Stimulated activated CD8-positive, alpha-beta memory T cell treated with anti-CD3 and anti-CD28 coated beads, Interleukin-7, amount 100 ng/mL, for 1 hour (primary cell): ENCODE measurements at places on chromosomes 11 and 22.

DNA sequence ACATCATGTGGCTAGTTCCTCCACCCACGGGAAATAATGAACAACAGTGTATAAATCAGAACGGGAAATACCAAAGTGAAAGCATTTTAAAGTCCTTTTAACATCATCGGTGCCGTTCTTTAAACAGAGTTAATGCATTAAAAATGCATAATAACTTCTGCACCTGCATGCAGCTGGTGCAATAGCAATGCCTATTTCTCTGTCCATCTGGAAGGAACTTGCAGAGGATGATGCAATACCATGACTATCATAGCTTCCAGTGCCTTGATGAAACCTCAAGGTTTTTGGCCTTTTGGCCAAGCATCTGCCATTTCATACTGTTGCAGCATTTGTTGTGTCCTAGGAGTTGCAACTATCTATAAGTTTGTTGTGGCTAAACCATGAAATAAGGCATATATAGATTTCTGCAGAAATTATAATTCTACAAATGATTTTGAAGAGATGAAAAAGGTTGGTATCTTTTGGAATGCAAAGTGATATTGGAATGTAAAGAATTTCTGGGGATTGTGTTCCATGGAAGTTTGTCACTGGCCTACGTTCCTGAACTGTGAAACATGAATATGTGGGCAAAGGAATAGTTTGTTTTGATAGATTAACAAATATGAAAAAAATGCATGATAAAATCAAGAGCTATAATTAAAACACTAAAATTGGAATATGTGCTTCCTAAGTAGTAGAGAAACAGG is 9.8 kb upstream of the EIF3F start:
- no peak for DNase-seq

DNA sequence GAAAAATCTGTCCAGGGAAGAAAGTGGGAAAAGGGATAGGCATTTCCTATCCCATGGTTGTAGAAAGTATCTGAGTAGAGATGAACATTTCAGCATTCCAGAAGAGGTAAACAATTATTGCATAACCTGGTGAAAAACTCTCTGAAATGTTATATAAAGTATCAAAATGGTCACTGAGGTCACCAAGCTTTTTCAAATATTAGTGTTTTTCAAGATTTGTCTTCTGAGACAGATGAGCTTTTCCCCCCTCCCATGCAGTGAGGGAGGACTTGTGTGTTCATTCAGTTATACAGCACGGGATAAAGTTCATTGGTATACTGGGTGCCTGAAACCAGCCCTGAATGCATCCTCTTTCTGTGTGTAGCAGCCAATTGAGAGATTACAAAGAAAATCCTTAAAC is 1.9 kb upstream of the DEPDC7 start:
- no peak for DNase-seq

DNA sequence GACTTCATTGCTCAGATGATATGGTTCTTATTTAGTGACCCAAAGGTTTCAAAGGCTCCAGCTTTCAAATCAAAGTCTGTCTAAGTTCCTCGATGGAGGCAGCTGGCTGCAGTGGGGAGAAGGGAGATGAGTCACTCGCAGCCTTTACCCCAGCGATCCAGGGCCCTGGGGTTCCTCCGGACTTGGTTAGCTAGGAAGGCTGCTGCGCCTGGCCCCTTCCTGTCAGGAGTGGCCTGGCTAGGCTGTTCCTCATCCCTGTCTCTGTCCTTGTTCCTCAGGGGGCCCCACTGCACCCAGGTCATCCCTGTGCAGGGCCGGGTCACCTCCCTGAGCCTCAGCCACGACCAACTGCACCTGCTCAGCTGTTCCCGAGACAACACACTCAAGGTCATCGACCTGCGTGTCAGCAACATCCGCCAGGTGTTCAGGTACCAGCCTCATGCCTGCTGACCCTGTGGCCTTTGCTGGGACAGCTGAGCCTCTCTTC is 13.9 kb downstream of the ATG16L2 start:
- no peak for DNase-seq

DNA sequence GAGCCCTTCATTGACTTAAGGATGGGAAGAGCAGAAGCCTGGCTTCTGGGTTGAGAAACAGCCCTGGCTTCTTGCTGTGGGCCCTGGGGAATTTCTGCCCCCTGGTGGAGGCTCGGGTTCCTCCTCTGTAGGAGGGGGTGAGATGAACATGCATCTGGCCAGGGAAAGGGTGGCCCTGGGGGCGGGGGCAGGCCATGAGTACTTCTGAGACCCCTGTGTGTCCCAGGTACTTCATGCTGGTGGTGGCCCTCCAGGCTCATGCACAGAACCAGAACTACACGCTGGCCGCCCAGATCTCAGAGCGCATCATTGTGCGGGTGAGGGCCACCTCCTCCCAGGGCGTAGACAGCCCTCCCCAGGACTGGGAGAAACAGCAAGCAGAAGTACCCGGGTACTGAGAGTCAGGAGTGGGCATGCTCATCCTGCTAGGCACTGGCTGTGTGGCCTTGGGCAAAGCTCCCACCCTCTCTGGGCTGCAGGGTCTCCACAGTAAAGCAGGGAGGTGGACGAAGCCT is 15.8 kb downstream of the TMEM258 start:
- DNase-seq: no peak

GRCh38 chr22:49826603-49827270 is 936 bp downstream of the BRD1 start:
- no peak for DNase-seq

DNA sequence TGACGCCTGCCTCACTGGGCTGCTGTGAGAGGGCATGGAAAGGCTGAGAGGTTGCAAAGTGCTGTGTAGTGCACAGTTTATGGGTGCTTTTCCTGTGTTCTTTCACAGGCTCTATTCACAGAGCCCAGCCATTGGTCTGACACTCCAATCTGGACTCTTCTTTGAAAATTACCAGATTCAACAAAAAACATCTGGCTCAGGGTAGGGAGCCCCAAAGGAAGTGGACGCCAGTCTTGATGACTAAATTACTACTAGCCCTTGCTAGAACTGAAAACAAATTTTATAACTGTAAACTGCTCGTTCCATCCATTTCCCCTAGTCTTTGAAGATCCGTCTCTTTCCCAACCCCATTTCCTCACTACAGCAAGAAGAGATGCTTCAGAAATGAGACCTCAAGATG is 178.6 kb downstream of the TENM4 start:
- DNase-seq: no peak

- DNase-seq: no peak
Measured at GRCh38 chr22:37491559-37492427, 5.6 kb upstream of the MFNG start.

GRCh38 chr11:122418032-122418431 is 237.5 kb upstream of the UBASH3B start:
- no peak for DNase-seq

- DNase-seq: no peak
Measured at GRCh38 chr11:112219476-112220232, 6.6 kb upstream of the PTS start.

DNA sequence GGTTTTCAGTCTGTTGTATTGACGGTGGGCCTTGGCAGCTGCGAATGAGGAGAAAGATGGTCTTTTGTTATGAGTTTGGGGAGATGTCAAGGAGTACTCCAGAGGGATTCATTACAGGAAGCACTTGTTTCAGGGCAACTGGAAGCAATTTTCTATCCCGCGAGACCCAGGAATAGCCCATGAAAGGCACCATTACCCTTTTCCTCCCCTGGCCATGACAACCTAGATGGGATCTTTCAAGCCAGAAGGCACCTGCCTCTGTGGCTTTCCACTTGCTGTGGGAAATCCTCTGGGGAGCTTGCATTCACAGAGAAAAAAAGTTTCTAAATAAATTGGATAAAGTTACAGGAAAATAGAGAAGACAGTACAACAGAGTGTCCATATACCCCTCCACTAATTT is 2.7 kb downstream of the ZNF215 start:
- no peak for DNase-seq

DNA sequence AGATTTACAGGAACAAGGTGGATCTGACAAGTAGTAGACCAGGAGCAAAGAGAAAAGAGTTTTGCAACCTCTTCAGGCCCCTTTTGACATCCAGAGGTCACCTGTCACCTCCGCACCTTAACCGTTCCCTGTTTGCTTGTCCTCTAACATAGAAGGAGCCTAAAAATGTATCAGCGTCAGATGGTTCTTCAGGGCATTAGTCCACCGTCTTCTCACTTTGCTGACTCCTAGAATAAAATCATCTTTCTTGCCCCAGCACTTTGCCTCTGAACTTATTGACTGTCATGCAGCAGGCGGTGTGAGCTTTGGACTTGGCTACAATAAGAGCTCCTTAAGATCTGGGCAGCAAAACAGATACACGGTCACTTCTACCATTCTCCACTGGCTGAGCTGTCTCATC is 339.7 kb upstream of the B3GAT1 start:
- DNase-seq: no peak

DNA sequence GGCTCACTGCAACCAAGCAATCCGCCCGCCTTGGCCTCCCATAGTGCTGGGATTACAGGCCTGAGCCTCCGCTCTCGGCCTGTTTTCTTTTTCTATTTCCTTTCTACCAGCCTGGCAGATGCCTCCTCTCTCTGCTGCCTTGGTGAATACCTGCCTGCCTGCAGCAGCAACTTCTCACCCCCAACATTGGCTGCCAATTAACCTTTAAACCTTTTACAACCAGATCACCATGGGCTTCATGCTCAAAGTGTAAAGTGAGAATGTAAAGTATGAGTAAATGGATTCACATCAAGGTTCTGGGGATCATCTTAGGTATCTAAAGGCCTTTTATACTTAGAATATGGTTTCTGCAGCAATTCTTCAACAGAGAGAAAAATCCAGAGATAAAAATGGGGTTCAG is 13.0 kb upstream of the FCHSD2 start:
- no peak for DNase-seq

DNA sequence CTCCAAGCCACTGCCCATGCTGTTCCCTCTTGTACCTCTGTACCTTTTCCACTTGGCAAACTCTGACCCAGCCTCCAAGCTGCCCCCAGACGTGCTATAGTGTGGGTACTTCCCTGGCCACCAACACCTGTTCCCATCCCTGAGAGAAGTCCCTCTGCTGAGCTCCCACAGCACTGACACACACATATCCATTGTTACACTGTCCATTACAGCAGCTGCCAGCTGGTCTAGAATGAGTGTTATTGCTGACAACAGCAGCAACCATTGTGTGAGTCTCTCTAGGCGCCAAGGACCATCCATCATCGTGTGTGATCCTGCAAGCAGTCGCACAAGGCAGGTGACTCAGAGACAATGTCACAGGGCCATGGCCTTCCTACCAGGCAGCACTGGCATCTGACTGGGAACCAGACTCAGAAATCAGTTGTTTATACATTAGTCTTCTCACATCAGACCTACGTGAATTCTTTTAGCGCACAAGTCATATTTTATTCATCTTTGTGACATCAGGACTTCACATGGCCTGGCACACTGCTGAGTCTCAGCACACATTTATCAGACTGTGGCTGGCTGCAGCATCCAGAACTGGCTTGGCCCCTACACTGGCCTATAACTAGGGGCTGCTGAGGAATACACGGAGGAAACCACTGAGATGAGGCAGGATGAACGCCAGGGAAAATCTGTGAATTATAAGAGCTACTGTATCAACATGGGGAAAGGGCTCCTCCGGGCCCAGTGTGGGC is 56.4 kb downstream of the SGSM3 start:
- no peak for DNase-seq

- peak; percentile 36 for DNase-seq
Measured at GRCh38 chr11:126310200-126310991, 6.5 kb downstream of the DCPS start.

GRCh38 chr22:34841331-34841771 is 224.6 kb upstream of the ISX start:
- DNase-seq: no peak

GRCh38 chr11:88555018-88555828 is 217.7 kb upstream of the CTSC start:
- DNase-seq: no peak

DNA sequence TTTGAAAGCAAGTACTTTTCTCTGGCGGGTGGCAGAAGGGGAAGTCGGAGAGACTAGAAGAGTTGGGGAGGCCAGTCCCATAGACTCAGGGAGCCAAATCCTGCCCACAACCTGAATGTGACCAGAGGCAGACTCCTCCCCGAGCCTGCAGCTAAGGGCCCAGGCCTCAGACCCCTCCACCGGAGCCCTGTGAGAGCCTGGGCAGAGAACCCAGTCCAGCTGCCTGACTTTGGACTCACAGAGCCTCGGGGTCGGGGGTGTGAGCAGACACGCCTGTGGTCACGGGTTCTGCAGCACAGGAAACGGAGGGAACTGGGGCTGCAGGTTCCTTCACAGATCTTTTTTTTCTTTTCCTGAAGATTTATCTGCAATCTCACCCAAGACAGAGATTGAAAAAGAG is 312.3 kb downstream of the CTTN start:
- no peak for DNase-seq

- DNase-seq: no peak
Measured at GRCh38 chr11:2776351-2777061, 76.7 kb upstream of the KCNQ1OT1 start.

DNA sequence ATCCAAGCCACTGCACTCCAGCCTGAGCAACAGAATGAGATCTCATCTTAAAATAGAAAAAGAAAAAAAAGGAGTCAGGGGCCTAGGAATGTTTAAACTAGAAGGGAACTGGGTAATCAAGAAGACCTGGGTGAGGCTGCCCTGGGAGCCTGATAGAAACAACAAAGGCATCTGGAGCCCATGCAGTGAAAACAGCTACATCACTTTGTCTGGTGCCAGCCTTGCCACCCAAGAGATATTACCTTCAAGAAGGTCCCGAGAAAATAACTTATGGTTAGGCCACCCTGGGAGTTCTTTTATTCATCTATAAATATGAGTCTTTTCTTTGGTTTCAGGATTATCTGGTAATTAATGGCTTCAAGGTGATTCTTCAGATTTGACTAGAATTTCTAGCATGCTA is 412.1 kb downstream of the METTL15 start:
- DNase-seq: no peak

DNA sequence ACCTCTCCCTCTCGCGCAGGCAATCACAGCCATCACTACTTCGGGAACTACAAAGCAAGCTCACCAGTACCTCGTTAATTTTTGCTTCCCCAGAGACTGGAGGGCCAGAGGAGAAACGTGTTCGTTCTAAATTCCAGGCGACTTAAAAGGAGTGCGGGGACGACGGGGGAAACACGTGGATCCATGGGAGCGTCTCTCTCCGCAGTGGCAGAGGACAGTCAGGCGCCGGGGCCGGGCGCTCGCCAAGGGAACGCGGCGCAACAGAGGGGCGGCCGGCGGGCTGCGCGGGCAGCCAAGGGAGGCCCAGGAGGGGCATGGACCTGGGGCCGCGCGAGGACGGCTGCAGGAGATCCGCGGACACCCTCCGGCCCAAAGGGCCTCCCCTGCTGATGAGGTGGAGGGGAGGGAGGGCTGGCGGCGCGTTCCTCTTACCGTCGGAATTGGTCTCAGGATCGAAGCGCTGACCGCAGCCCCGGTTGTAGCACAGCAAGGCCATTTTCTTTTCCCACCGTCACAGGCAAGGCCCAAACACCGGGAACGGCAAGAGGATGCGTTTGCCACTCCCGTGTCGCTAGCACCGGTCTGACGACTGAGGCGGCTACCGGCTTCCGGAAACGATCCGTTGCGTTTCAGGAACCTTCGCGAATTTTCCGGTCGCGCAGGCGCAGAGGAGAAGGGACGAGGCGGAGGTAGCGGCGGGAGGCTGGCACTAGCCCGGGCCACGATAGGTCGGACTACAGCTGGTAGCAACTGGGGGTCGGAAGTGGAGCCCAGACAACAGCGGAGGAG is at the start of gene CHORDC1:
TSS of gene CHORDC1 (minus strand) at position 591 of the 789 bp plus-strand sequence. CDS start at position 496, 95 bp downstream.
- peak; percentile 93 for DNase-seq
